IPS-NIHi11 (cell line): ENCODE measurements at places on chromosomes 5 and 9.
A peak's percentile ranks its signal among the peaks of the same experiment; 100 is the strongest.

DNA sequence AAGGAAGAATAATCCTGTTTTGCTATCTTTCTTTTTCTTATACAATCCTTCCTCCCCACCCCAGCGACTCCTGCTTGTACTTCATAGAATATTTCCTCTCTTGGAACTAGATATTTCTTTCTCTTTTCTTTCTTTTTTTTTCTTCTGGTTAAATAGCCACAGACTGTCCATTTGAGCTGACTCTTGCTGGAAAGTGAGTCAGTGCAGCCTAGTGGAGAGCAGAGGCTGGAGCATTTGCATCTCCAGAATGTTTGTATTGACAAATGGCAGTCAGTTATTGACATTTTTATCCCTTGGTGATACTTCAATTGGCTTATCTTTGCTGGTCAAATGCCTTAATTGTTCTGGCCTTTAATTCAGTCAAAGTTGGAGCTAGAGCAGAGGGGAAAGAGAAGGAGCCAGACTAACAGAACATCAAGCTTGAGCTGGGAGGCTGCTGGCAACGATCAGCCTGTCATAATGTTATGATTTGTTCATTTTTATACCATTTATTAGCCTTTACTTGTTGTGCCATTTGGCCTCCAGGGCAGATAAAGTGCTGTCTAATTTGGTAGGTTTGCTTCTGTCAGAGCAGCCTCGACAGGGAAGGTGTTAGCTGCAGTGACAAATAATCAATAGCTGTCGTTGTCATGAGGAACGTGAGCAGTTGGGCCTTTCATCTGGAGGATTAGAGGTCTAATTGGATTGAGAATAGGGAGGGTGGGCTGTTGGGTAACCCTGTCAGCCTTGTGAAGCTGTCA, 69.0 kb downstream of the INVS start:
- DNase-seq: no peak

- DNase-seq: no peak
Observed at GRCh38 chr5:178797546-178798440, 62.0 kb upstream of the ZNF354B start.

- no peak for DNase-seq
Observed at GRCh38 chr5:28855626-28856025, 1817.2 kb upstream of the CDH9 start.

DNA sequence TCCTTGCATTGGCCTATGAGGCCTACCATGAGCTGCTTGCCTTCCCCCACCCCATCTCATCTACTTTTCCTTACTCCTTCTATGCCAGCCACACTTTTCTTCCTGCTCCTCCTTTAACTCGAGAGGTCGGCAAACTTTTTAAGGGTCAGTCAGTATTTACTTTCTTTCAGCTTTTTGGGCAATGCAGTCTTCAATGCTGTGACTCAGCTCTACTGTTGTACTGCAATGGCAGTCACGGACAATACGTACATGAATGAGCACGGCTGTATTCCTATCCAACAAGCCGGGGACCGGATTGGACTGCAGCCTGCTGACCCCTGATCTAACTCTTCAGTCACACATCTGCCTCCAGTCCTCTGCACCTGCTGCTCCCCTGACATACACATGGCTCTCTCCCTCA, 602 bp upstream of the ACTL7A start:
- DNase-seq: no peak

GRCh38 chr5:120567066-120567465, 103.0 kb downstream of the PRR16 start:
- no peak for DNase-seq

DNA sequence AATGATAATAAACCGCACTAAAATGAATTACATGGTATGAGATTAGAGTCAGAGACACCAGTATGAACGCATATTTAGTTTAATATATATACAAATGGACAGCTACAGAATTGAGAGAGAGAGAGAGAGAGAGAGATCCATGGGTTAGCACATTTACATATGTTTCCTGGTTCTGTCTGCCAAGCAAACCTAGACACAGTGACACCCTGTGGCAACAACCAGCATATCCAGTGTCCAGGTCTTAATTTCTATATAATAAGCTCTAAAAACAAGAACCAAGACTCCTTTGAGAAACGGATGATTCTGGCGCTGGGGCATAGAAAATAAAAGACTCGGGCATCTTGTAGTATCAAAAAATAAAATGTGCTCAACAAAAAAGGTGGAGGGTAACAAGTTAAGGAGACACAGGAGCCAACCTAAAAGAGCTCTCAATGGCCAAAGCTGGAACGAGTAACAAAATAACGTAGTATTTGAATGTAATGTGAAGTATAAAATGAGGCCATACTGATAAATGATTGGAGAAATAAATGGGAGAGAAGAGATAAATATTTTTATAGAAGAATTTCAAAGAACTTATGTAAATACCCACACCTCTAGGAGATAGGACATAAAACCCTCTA, 84.5 kb downstream of the RFX3 start:
- peak; percentile 56 for DNase-seq

GRCh38 chr9:35533398-35533797, 43.5 kb downstream of the RUSC2 start:
- no peak for DNase-seq

DNA sequence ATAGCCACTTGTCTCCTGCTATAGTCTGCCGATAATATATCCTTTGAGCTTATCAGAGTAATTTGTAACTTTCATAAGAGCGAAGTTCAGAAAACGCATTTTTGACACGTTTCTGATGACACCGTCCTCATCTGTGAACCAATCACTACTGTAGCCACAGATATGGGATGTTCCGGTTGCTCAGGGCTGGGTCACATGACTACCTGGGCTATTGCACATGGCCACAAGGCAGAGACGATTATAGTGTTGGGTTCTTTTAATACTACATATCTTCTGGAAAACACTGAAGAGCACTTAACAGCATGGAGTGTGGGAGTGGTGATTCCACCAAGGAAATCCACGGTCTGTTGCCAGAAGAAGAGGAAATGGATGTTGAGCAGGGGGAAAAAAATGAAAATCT, 115.0 kb upstream of the ADRA1B start:
- DNase-seq: no peak

- DNase-seq: no peak
Observed at GRCh38 chr5:52702877-52703276, 84.8 kb upstream of the ITGA1 start.

DNA sequence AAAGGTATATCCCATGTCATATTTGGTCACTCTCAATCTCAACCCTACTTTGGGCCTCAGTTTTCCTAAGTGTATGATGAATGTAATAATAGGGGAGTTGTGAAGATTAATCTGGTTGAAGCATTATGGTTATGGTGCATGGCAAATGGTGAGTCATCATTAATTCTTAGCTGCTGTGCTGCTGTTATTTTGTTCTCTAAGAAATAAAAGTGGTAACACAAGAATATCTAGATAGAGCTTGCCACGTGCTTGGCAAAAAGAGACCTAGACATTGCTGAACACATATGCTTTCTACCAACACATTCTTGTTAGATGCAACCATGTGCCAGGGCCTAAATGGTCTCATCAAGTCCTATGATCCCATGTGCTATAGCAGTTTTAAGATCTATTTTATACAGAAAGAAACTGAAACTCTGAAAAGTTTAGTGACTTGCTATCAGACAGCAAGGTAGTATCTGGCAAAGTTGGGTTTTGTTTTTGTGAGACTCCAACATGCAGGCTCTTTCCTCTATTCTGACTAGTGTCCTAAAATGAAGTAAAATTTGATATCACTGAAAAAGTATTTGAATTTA, 699.9 kb upstream of the MEF2C start:
- DNase-seq: no peak

DNA sequence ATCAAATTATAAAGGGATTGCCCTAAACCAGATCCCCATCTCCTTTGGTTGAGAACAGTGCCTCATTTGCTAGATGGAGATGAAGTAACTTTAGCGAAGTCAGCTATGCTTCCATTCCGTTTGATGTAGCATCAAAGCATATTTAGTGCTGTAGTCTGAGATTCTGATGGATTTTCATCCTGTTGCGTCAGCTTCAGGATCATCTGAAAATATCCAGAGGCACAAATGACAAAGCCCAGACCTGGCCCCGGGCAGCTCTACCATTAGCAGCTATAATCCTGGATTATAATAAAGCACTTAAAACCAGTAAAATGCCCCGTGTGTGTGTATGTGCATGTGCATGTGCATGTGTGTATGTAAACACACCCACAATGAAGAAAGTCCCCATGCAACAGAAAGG, 44.7 kb downstream of the ERAP1 start:
- no peak for DNase-seq
